ENCODE measurements at places on chromosomes 2 and 18.
A peak's percentile ranks its signal among the peaks of the same experiment; 100 is the strongest.

- no peak for DNase-seq
These were observed 28.7 kb downstream of the MTERF4 start for GRCh38 chr2:241073166-241074064.

GRCh38 chr2:127783101-127783500 is 27.9 kb downstream of the WDR33 start:
- no peak for DNase-seq

DNA sequence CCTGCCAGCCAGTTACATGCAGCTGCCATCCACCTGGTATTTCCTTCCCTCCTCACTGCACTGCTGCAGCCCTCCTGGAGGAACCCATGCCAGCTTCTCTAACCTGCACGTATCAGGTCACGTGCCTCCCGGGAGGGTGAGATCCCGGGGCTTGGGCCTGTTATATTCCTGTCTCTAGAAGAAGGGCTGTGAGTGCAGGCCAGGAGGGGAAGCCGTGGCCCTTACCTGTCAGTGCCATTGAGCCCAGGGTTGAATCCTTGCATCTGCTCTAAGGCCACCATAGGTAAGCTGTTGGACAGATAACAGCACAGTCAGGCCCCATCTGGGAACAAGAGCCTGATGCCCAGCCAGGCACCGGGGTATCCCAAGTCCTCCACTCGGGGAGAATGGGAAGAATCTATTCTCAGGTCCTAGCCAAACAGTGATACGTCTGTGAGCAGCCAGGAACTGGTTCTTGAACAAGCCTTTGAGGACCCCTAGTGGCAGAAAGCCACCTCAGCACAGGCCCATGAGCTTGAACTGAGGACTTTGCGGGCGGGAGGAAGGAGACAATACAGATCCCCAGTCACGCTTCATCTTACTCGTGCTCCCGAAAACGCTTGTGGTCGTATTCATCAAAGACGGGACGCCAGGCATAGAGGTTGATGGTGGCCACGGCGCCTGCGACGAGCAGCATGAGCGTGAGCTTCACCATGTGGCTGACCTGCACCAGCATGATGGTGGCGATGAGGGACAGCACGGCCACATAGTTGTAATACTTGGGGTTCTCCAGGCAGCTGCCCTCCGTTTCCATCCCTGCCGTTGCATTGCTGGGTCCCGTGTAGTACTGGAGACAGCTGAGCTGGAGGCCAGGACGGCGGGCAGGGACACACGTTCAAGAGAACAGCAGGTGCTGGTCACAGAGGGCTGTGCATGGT is 34.4 kb downstream of the CENPO start:
- DNase-seq: peak; percentile 34

DNA sequence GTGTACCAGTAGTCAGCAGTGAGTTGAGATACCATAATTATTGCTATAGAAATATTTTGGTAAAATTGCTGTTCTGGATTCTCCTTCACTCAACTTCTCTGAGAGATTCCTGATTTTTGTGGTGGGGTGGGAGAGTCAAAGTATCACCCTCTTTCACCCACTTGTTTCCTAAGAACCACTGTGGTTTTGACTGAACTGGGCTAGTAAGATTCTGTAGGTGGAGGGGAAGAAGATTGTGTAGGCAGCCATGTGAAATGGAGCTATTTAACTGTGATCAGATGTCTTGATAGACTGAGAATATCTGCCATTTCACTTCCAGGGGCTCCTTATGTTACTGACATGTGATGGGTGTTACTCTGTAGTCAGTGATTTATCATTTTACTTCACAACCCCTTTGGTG is 45.3 kb downstream of the BIRC6 start:
- DNase-seq: no peak

DNA sequence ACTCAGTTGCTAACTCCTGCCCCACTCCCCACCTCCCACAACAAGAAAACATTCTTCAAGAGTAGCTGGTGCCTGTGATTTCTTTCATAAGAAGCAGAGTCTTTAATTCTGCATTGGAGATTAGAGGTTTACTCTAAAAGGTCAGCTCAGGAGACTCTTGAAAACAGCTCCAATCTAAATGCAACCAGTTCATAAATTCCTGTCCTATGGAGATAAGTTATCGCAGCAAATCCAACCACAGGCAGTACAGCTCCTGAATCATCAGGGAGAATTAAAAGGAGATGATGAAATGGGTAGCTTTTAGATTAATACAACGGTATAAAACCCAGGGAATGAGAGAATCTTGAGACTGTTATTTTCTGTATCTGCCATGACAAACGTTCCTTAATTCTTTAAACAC is 130.7 kb downstream of the SOCS6 start:
- DNase-seq: no peak

DNA sequence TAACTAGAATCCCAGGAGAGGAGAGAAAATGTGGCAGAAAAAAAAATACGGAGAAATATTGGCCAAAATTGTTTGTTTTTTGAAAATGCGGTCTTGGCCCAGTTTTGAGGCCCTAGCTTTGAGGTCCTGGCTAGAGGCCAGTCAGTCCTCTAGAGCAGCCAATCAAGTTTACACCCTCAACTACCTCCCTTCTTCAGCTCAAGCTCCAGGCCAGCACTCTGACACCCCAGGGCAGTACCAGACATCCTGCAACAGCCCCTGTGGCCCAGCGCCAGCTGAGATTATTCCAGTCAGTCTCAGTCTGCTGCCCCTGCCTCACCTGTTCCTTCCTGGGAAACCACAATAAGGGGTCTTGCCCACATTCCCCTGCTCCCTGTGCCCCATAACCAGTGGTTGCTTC is 107.7 kb downstream of the UGGT1 start:
- DNase-seq: peak; percentile 65

GRCh38 chr2:191646163-191646902 is 31.6 kb upstream of the NABP1 start:
- DNase-seq: no peak

GRCh38 chr2:141455211-141455826 is 675.5 kb downstream of the LRP1B start:
- DNase-seq: no peak

- no peak for DNase-seq
These were observed 252.3 kb downstream of the HAUS1 start for GRCh38 chr18:46356278-46357033.

DNA sequence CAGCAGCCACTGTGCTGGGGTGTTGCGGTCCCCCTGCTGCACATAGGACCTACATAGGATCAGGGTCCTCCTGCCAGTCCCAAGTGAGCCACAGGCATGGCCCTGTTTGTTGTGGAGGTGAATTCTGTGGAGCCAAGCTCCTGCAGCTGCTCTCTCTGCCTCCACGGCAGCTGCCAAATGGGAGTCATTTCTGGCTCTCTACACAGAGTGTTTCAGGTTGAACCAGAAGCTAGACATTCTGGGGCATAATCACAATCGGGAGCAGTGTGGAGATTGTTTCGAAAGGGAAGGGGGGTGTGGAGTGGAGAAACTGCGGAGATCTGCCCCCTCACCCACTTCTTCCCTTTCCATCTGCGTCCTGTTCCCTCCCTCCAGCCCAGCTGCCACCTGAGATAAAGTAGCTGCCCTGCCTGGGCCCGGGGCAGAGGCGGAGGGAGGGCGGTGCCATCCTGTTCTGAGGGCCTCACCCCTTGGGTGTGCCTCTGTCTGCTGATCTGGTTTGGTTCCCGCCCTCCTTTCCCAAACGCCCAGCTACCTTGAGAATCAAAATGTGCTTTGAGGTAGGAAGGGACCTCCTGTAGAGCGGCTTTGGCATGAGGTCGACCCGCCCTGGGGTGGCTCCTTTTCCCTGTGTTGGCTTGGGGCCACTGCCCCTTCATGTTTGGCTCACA is 139.4 kb downstream of the WDSUB1 start:
- DNase-seq: no peak

- DNase-seq: peak; percentile 32
These were observed 2.9 kb upstream of the BCL2L11 start for GRCh38 chr2:111117598-111118480.

- no peak for DNase-seq
These were observed 118.6 kb downstream of the FEZ2 start for GRCh38 chr2:36479406-36479805.

DNA sequence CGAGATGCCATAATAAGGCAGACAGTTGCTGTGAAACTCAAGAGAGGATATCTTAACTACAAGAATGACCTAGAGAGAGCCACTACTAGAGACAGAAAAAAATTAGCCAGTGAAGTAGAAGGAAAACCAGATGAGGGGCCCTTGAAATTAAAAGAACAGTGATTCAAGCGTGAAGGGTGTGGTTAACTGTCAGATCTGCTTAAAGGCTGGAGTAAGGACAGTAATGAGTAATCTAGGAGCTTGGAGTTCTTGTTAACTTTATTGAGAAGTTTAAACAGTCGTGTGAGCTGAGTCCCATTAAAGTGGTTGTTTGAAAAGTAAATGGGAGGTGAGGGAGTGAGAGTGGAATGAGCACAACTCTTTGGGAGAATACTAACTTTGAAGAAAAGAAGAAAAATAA is 21.3 kb downstream of the PIGN start:
- no peak for DNase-seq

DNA sequence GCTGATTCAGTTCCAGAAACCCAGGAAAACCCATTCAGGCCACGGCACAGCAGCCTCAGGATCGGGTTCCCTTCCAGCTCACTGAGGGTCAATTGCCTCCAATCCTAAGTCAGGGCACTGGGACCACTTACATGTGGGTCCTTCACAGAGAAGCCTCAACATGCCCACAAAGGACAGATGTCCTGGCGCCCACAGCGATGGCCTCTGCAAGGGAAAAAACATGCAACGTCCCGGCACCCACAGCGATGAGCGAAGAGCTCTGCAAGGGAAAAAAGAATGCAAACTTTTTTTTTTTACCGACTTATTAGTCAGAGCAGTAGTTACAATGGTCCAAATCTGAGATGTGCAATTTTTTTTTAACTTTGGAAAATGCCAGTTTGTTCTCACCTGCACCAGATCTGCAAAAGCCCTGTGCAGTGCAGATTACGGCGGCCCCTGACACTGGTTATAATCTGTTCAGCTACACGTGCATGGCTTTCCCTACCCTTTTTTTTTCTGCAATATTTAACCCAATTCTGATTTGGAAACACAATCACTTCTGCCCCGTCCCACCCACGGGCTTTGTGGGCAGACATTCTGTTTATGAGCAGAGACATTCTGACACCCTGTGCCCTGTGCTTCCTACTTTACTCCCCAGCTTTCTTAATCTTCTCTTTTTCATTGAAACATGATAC is 159.3 kb upstream of the SALL3 start:
- no peak for DNase-seq

DNA sequence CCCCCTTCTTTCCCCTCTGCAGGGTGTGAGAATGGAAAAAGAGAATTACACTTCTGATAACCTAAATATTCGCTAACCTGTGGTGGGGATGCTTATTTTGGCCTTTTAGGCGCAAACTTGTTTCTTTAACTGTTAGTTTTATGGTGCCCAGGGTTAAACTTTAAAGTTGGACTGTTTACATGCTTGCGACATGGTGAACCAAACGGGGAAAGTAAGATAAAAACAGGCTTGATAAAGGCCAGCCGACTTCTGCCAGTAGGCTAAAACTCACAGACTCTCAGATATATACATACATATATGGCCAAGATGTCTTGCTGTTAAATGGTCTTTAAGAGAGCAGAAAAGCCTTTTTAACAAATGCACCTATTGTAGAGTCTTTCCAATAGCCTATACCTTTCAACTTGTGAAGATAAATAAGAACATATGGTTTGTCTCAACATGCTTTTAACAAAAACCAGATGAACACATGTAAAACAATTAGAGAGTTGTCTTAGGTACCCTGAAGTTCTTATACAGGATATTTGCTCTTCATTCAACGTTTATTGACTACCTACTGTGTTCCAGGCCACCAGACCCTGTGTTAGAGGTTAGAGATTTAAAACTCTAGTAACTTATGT is 29.0 kb downstream of the PRKCE start:
- DNase-seq: no peak

DNA sequence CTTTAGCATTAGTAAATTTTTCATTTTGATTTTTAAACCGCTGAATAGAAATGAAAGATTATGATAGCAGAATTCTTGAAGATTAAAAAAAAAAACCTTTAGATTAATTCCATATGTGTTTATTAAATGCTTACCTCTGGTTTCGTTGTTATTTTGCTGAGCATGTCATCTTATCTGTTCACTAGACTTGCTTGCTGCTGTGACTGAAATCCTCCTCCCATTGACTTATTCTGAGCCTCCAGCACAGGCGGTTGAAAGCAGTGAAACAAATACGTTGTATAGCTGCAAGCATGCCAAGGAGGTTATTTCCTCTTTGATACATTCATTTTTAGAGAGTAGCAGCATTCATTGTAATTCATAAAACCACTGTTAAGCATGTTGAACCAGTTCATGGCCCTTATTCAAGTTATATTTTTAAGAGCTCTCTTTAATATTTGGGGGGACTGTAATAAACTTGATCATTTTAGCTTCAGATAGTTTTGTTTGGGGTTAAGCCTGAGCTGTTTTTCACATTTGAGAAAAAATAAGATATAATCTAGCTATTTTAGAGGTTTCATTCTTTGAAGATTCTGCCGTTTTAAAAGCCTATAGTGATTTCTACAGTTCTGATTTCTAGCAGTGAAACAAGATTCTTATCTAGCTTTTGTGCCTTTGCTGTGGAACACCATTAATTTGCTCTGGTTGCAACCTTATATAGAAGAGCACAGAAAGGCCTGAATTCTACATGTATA is at the start of gene HTR2B:
HTR2B (minus strand) TSS at position 205 of the 731 bp plus-strand sequence. CDS start 1,278 bp downstream, outside the sequence.
- no peak for DNase-seq

- DNase-seq: no peak
These were observed 1553.4 kb downstream of the LRP1B start for GRCh38 chr2:140577453-140577852.

GRCh38 chr2:12774395-12774727 is 57.6 kb downstream of the TRIB2 start:
- no peak for DNase-seq

DNA sequence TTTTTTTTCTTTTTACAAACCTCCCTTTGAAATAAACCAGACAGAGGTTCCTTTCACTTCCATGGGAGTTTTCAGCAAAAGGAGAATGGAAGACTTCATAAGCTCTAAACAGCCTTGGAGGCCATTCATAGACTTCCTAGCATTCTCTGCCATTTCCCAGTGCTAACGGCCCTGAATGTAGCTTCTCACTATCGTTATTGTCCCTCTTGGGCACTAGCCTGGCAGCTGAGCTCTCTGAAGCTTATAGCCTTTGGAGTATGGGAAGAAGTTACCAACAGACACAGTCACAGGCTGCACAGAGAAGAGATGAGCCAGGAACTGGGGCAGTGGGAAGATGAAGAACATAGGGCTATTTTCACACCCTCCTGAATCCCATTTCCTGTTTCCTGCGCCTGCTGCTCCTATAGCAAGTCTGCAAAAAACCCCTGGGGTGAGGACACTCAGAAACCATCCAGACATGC is 29.1 kb upstream of the EPC2 start:
- DNase-seq: no peak

GRCh38 chr2:43333656-43334144 is 107.3 kb upstream of the ZFP36L2 start:
- DNase-seq: no peak

GRCh38 chr2:208982831-208983230 is 441.0 kb upstream of the MAP2 start:
- no peak for DNase-seq

- DNase-seq: no peak
These were observed 87.2 kb downstream of the UXS1 start for GRCh38 chr2:106106622-106107508.

GRCh38 chr2:156065912-156066311 is 266.6 kb downstream of the NR4A2 start:
- DNase-seq: no peak

Measured in DMS79 treated with DMSO at 0.1 percent for 48 hours (cell line).